ENCODE measurements at places on chromosomes 1 and 21. TPM values are rescaled to one million over a fixed set of nuclear protein-coding genes. Genes with fewer than 3 reads are reported as not detected.
A peak's percentile ranks its signal among the peaks of the same experiment; 100 is the strongest.

- H3K4me1 ChIP-seq: peaks cover 36% of the 10 kb centered on the region
- H3K4me3 ChIP-seq: peak overlapping the region; percentile 35
- no peaks in the 10 kb centered on the region for H3K27me3 ChIP-seq
- no peak for DNase-seq
- H3K27ac ChIP-seq: peak overlapping the region; percentile 22
Observed at GRCh38 chr1:183841950-183842794, 37.3 kb downstream of the RGL1 start.

CEP104 gene
- 42.3 TPM for total RNA-seq

- peaks cover 42% of the 10 kb centered on the region for H3K36me3 ChIP-seq
- H3K27me3 ChIP-seq: no peaks in the 10 kb centered on the region
- DNase-seq: no peak
Observed at GRCh38 chr1:235113183-235113917, 15.3 kb downstream of the TOMM20 start.

DNA sequence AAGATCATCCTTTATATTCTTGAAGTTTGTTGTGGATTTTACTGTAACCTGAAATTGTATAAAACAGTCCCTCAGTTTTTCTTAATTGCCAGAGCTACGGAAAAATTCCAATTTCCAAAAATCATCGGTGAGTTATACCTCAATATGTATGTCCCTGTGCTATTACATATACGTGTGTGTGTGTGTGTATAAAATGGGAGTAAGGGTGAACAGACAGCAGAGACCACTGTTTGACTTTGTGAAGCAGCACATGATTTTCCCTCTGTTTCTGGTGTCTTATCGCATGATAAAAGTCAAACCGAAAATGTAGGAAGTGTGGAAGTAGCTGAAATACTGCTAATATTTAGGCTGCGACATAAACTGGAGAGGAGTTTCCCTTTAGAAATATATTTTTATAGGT, 1.2 kb downstream of the OR2T1 start:
- H3K27ac ChIP-seq: no peak overlapping the region
- no peaks in the 10 kb centered on the region for H3K4me1 ChIP-seq
- no peak overlapping the region for H3K4me3 ChIP-seq
- no peaks in the 10 kb centered on the region for H3K36me3 ChIP-seq
- no peaks in the 10 kb centered on the region for H3K27me3 ChIP-seq

LCE1B gene
- total RNA-seq: not detected

OPRD1 gene
- total RNA-seq: 1.1 TPM

DNA sequence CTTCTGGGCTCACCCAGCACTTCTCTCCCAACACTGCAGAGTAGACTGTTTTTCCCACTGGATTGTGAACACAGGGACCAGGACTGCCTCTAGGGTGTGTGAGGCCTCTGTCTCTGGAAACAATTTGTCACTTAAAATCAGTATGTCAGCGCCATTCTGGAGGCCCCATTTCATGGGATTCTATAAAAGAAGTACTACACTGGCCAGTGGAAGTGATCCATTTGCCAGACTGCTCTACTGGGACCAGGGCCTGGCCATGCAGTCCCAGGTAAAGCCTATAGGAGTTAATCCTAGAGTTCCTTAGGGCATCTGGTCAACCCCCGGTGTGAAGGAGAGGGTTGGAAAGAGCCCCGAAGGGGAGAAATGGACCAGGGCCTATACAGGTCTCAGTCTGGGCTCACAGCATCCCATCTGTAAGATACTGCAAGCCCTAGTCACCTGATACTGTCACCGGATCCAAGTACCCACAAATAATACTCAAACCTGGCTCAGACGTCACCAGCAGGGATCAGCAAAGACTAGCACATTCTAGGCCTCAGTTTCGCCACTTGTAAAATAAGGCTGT, 245.0 kb downstream of the FOXD2 start:
- H3K27ac ChIP-seq: no peak overlapping the region
- H3K27me3 ChIP-seq: peaks cover 53% of the 10 kb centered on the region
- no peak overlapping the region for H3K4me3 ChIP-seq
- DNase-seq: peak; percentile 52
- H3K4me1 ChIP-seq: peaks cover 52% of the 10 kb centered on the region
- no peaks in the 10 kb centered on the region for H3K36me3 ChIP-seq

DNA sequence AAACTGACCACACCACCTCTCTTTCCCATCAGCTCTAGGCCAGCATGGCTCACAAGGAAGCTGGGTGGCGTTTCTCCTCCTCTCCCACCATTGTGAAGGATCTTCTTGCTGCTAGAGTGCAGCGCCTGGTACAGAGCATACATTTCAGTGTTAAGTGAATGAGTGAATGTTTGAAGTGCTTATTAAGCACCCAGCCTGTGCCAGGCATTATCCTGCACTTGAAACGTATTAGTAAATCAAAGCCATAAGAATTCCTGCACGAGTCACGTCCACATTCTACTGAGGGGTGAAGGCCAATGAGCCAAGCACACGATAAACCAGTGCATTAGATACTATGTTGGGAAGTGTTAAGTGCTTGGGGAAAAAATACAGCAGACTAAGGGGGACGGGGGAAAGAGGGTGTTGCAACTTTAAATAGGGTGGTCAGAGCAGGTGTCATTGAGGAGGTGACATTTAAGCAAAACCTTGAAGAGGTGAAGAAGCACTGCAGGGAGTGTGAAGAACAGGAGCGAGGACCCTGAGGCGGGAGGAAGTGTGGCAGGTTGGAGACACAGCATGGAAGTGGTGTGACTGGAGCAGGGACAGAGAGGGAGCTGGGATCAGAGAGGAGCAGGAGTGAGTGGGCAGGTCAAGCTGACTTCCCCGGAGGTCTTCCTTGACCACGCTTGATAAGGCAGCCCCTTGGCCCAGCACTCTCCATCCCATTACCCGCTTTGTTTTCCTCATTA, 48.5 kb upstream of the LRRN2 start:
- DNase-seq: no peak
- no peaks in the 10 kb centered on the region for H3K4me1 ChIP-seq
- no peak overlapping the region for H3K4me3 ChIP-seq
- H3K36me3 ChIP-seq: no peaks in the 10 kb centered on the region
- no peak overlapping the region for H3K27ac ChIP-seq

HES2 gene
- 5.9 TPM for total RNA-seq

DNA sequence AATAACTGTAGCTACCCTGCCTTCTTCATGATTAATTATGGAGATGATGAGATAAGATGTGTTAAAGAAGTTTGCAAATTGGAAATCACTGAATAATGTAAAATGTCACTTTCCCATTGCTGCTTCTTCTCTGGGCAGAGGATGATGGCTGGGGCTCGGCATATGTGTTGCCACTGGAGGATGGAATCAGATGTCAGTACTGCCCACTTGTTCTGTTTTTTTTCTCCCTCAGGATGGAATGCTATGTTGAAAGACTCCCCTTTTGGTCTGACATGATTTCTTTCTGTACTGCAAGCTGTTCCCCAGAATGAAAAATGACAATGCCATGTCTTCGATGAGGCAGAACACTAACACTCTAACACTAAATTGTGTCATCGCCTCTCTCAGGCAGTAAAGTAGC, 373.9 kb upstream of the SPAG17 start:
- H3K4me3 ChIP-seq: no peak overlapping the region
- H3K36me3 ChIP-seq: no peaks in the 10 kb centered on the region
- DNase-seq: no peak

- no peak overlapping the region for H3K4me3 ChIP-seq
- no peak overlapping the region for H3K27ac ChIP-seq
- peaks cover 9% of the 10 kb centered on the region for H3K4me1 ChIP-seq
- peaks cover 4% of the 10 kb centered on the region for H3K36me3 ChIP-seq
Observed at GRCh38 chr21:29005696-29006095, 13.0 kb upstream of the LTN1 start.

DNA sequence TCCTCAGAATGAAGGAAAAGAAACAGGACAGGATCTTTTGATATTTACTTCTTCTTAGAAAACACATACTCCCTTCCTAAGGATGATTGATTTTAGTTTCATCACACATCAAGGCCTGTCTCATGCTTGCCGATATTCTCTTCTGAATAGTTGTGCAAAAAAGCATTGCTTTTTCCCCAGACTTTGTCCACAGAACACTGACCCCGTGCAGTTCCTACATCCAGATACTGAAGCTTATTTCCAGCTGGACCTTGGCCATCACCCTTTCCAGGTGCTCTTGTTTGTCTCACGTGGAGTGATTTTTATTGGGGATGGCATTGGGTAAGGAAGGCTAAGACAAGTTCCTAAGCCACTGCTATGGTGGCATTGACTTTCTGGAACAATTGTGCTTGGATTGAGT, 197.3 kb upstream of the HOOK1 start:
- no peak overlapping the region for H3K27ac ChIP-seq
- DNase-seq: no peak
- H3K4me1 ChIP-seq: peaks cover 4% of the 10 kb centered on the region
- H3K36me3 ChIP-seq: peaks cover 15% of the 10 kb centered on the region

DNA sequence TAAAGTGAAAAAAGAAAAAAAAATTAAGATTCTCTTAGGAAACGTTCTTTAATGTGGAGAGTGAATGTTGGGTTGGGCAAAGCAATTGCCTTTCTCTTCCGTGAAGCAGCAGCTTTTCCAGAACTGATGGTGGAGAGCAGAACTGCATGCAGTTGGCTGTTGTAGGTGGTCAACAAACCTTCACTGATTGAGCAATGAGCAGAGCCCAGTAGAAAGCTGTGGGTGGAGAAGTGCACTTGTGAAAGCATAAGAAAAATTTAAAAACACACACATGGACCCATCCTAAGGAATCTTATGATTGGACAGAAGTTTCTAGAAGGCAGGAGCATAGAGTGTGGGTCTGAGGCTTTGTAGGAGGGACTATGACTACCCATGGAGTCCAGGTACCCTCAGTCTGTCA, 4.5 kb downstream of the PRELP start:
- peaks cover 37% of the 10 kb centered on the region for H3K4me1 ChIP-seq
- no peaks in the 10 kb centered on the region for H3K36me3 ChIP-seq
- peak overlapping the region; percentile 6 for H3K27ac ChIP-seq
- peaks cover 4% of the 10 kb centered on the region for H3K27me3 ChIP-seq
